Anterior cingulate cortex (tissue), 58 donors: ENCODE measurements at places on chromosomes 4 and X.

DNA sequence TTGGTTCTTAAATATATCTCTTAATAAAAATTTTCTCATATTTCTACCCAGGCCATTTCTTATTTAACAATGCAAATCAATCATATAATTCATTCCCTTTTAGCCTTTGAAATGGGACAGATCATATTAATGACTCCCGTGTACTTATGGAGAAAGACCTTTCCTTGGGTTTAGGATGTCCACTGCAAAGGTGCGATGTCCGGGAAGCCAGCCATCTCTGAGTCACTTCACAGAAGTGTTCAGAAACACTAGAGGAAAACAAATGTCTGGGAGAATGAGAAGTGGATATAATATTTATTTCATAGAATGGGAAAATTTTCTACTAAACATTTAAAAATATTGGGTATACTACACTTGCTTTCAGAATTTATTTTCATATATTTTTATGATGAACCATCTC lies 15.3 kb downstream of the INTU start:
- no peak for DNase-seq

- no peak for DNase-seq
These were observed 57.8 kb upstream of the STX18 start for GRCh38 chr4:4599481-4600275.

GRCh38 chrX:118497180-118497818 lies 1.7 kb downstream of the DOCK11 start:
- DNase-seq: no peak

- DNase-seq: no peak
These were observed 99.6 kb downstream of the CEP135 start for GRCh38 chr4:56048383-56048701.
